Aorta (tissue), 5 donors: ENCODE measurements at places on chromosomes 16 and 17.

- DNase-seq = peak; percentile 96
Measured at GRCh38 chr17:29613352-29613837, 9.3 kb downstream of the CORO6 start.

DNA sequence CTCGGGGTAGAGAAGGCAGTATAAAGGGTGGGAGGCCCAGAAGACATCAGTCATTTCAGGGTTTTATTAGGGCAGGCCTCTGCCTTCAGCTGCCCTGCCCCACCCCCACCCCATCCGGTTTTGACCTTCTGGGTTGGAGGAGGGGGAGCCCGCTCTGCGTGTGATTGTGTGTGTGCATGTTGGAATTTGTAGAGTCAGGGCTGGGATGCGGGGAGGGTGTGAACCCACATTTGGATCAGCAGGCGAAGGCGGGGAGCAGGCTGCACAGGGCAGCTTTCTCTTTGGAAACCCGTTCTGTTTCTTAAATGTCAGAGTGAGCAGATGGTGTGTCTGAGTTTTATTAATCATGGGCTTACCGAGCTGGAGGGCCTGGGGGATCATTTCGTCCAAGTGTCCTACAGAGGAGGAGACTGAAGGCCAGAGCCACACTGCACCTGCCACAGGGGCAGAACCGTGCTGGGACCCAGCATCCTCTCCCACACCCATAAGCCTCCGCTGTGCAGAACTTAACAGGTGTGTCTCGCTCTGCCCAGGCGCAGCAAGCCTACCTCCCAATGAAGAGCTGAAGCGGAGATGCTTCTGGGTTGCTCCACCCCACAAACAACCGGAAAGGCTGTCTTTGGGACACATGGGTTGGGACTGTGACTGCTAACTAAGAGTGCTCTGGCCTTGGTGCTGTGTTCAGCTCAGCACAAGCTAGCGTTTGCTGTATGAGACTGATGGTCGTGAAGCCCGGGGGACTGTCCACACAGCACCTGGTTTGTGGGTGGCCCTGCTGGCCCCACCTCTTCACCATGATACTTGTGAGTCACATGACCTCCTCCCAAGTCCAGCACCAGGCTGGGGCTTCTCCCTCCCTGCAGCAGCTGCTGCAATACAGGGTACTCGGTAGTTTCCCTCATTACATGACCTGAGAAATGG is 70.9 kb upstream of the GSE1 start:
- DNase-seq = no peak

GRCh38 chr17:21164216-21164615 is 37.5 kb downstream of the DHRS7B start:
- no peak for DNase-seq

DNA sequence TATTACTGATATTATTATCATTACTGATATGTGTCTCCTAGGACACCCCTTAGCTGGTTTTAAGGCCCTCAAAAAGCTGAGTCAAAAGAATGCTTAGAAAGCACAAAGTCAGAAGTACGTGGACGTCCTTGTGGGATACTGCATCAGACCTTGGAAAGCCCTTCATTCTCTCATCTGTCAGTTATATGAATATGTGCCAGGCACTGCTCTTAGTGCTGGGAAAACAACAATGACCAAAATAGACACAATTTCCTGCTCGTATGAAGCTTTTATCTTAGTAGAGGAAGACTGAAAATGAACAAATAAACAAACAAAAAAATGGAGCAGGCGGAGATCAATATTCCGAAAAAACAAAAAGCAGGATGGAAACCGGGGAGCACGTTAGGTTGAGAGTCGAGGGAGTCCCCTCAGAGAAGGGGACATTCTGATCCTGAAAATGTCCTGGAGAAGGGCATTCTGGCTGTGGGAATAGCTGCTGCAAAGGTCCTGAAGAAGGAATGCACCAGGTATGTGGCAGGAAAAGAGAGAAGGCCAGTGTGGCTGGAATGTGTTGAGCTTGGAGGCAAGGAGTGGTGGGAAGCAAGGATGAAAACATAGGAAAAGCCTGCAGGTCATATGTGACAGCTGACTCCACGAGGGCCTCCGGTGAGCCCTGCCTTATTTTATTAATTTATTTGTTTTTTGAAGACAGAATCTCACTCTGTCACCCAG is 15.5 kb upstream of the TMEM94 start:
- no peak for DNase-seq

DNA sequence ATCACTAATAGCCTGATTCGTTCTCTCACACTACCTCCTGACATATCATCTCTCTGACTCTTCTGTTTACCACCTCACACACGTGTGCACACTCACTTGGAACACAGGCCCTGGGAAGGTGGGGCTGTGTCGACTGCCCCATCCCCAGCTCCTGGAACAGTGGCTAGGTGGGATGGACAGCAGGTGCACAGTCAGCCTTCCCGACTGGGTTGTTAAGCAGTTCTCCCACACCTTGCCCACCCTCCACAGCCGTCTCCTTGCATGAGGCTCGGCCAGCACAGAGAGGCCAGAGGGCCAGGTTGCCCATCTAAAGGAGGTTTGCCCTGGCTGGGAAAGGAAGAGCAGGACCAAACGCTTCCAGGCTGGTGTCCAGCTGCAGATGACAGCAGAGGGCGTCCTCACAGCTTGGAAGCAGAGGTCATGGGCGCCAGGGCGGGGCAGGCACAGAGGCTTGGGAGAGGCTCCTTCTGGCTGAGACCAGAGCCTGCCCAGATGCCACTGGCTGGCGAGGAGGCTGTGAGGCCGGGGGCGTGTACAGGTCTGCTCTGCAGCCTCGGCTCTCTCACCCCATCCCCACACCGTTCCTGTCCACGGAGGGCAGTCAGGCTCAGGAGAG is 92.8 kb downstream of the AMFR start:
- peak; percentile 70 for DNase-seq

DNA sequence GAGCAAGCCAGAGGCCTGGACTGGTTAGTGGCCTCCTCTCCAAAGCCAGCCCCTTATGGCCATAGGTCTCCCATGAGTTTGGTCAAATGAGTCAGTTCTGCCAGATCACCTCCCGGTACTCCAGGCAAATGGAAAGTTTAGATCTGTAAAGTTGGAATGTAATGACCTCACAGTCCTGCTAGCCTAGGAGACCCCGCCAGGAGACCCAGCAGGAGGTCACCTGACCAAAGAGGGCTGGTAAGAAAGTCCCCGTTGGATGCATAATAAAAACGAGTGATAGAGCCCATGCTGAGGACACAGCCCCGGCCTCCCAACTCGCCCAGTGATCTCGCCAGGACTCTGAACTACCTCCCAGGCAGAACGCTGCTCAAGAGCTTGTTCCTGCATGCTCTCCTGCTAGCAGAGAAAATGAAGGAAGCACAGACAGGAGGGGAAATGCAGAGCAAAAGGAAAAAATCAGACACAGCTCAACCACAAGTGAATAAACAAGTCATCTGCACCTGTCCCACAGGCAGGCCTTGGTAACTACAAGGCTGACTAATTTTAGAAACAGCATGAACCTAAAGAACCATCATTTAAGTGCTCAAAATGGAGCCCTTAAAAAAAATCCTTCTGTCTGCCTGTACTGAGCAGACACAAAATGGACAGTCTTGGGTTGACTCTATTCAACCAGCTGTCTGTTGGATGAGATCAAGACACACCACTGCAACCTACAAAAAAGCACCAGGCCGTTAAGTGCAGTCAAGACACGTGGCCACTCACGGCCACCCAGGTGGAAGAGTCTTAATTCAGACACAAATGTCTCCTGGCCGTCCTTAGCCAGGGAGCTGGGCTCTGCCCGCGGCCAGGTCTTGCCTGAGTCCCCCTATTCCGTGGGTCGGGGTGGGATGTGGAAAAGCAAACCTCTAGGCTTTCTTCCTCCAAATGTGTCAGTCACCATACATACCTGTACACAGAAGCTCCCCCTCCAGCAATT is 9.2 kb downstream of the CDIP1 start:
- DNase-seq = no peak

DNA sequence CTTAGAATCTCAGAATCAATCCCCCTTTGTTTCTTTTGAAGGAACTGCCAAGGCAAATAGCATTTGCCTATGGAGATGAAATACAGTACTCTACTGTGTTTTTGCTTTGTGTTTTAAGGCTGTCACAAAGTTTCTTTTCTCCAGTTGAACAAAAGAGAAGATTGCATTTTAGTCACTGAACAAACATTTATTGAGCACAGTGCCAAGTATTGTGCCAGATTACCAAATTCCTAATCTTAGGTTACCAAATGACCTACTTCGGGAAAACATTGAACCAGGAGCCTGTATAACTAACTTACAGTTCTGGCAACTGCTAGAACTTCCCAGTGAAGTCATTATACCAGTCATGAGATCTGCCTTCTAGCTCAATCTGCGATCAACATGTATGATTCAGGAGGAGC is 3.0 kb upstream of the UBB start:
- no peak for DNase-seq

GRCh38 chr17:53630115-53630514 is 192.6 kb upstream of the KIF2B start:
- DNase-seq = no peak

- no peak for DNase-seq
Measured at GRCh38 chr17:36586138-36586537, 5.5 kb upstream of the DHRS11 start.

- no peak for DNase-seq
Measured at GRCh38 chr17:76772842-76773525, 35.1 kb downstream of the MFSD11 start.

DNA sequence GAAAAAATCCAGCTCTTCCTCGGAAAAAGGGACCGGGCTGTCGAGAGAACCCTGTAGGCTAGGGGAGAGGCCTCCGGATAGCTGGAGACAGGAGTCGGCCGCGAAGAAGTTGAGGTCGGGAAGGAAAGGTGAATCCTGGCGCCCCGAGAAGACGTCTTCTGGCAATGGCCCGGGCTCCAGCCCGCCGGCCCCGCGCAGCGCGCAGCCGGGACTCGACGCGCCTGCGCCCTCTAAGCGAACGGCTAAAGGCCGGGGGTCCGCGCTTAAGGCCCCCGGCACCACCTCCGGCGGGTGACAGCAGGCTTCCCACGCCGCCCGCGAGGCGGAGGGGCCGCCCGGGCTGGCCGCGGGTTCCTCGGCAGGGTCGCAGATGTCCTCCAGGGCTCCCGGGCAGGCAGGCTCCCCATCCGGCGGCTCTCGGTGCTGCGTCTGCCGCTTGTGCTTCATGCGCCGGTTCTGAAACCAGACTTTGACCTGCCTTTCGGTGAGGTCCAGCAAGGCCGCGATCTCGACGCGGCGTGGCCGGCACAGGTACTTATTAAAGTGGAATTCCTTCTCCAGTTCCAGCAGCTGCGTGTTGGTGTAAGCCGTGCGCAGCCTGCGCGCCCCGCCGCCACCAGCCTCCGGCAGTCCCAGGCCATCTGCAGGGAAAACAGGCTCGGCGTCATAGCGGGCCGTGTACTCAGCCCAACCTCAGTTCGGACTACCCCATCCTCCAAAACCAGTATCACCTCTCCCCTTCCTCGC is 1.6 kb downstream of the HOXB2 start:
- peak; percentile 85 for DNase-seq

GRCh38 chr16:25031132-25031440 is 15.9 kb upstream of the ARHGAP17 start:
- no peak for DNase-seq

DNA sequence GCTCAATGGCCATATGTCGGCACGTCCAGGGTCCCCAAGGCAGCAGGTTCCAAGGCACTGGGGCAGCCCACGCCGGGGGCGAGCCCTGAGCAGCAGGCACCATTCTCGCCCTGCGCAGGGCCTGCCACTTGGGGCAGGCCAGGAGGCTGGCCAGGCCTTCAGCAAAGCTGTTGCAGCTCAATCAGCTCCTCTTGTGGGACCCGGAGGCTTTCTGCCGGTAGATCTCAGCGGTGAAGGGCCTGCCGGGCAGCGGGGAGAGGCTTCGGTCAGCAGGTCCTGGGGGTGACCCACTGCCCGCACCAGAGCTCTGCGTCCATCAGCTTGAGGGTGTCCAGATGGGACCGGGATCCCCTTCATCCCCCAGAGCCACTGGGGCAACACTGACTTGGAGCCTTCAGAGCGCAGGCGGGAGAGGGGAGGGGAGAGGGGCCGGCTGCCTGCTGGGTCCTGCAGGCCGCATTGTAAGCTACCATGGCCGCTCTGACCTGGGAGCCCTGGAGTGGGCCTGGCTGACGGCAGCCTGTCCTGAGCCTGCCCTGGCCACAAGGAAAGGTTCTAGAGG is 9.5 kb upstream of the RASD1 start:
- DNase-seq = no peak

GRCh38 chr16:1656808-1657617 is 21.1 kb upstream of the JPT2 start:
- DNase-seq = no peak

DNA sequence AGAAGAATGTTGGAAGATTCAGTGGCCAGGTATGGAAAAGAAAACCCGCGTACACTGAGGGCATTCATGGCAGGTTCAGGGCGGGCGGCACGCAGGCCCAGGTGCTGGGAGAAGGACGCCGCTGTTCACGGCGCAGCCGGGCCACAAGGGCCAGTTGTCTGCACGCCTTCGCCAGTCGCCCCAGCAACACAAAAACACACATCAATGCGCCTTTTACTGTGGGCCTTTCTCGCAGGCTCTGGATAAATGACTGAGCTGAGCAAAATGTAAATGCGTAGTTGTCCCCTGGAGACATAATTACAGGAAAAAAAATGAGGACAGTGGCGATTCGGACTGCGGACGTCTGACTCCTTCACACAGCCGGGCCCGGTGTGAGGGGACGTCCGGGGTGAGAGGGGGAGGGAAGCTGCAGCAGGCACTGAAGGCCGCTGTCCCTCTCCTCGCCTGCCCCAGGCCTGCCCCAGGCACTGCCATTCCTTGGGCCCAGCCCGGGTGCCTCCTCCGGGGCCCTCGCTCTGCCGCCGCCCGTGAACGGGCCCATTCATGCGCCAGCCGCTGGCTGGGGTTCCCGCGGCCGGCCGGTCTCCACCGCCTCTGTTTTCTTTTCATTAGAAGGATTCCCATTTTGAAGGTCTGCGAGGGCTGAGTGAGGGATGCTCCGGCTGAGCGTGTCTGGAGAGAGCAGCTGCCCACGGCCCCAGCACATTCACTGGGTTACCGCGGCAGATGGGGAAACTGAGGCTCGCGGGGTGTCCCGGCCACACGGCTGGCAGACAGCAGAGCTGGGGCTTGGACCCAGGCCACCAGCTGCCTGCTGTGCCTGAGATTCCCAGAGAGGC is 6.5 kb upstream of the ZNF469 start:
- peak; percentile 74 for DNase-seq

DNA sequence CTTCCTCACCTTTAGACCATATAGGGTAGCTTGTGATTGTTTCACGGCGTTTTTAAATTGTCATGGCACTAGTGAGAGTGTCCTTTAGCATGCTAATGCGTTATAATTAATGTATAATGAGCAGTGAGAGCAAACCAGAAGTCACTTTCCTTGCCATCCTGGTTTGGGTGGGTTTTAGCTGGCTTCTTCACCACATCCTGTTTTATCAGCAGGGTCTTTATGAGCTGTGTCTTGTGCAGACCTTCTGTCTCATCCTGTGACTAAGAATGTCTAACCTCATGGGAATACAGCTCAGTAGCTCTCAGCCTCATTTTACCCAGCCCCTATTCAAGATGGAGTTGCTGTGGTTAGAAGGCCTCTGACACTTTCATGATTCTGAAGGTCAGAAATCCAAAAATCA is 370.9 kb upstream of the RBFOX1 start:
- DNase-seq = no peak

DNA sequence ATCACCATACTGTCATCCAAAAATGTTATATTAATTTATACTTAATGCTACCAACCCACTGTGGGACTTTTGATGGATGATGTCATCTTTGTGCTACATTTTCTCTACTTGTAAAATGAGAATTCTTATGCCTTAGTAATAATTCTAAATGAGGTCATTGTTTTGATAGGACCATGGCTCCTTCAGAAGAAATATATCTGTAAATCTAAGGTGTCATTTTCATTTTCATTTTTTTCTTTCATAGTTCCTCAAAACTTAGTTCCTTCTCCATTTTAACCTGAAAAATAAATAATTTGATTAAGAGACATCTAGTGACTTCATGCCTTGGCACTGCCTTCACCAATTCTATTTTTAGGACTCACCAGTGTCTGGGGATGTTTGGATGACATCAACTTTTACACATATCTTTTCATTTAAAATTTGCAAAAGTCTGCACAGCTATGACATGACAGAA is 48.7 kb downstream of the GPRC5B start:
- no peak for DNase-seq
